Stimulated activated CD4-positive, alpha-beta T cell treated with anti-CD3 and anti-CD28 coated beads, Interleukin-1b, Interleukin-23, amount 100 ng/mL, for 1 hour (primary cell): ENCODE measurements at places on chromosomes 16 and 17.
A peak's percentile ranks its signal among the peaks of the same experiment; 100 is the strongest.

DNA sequence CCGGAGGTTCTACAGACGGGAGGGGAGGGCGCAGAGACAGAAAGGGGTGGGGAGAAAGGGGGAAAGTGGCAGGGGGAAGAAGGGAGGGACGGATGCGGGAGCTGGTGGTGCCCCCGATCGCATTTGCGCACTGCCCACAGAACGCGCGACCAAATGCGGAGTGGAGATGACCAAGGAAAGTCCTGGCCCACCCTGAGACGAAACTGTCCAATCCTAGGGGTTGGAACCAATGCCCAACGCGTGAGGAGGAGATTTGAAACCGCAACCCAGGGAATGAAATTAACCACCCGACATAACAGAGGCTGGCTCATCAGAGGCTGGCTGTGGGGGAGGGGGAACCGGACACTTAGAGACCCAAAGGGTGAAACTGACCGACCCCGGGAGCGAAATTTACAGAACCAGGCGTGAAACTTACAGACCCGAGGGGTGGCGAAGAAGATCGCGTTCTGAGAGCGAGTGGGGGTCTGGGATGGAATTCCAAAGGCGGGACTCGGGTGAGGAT lies 1.4 kb downstream of the HES7 start:
- no peak for DNase-seq

DNA sequence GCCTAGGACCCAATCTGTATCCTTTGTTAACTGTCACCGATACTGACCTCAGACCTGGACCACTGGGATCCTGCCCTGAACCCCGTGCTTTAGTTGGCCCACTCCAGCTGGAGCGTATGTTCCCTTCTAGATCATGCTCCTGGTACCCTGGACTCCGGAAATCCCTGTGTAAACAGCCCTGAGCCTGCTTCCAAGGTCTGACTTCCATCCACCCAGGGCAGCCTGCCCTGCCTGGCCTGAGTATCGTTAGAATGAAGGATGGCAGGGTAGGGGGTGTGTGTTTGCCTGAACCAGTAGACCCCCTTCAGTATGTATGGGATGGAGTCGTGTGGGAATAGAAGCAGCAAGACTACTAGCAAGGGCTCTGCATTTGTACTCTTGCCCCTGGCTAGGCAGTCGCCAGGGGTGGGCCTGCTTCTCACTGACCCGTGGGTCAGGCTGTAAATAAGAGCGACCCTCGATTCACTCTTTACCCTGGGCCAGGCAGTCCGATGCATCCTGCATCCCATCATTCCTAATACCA lies 691 bp upstream of the TMEM98 start:
- no peak for DNase-seq

- no peak for DNase-seq
Measured at GRCh38 chr17:22718689-22719088, 1026.4 kb downstream of the KCNJ18 start.

DNA sequence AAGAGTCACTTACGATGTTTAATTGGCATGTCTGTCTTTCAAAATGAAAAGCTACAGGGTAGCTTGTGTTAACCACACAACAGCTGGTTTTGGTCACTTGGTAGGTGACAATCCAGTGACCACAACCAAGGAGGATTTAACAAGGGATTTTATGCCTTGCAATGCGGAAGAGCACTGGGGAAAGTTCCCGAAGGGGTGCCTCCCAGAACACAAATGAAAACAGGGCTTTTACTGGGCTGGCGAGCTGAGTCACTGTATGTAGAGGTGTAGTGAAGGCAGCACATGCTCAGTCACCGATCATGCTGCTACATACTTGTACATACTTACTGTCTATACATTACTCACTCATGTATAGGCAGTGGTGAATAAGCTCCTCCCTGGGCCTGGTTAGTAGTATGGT lies 483.5 kb downstream of the CDH13 start:
- no peak for DNase-seq

GRCh38 chr16:79836144-79836543 lies 235.6 kb upstream of the MAF start:
- no peak for DNase-seq

DNA sequence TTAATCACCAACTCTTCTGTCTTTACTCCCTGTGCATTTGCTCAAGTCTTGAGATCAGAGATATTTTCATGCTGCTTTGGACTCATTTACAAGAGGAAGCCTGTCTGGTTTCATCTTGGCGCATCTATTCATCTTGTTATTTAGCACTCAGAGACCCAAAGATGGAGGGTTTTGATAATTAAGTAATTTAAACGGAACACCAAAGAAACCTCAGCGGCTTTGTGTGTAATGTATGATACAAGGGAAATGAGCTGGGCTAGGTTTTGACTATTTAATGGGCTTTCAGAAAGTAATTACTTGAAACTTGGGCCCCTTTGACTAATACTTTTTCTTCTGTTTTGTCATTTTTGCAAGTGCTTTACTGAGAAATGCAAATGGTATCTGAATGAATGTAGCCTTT lies 66.2 kb upstream of the CACNG3 start:
- DNase-seq, result no peak

DNA sequence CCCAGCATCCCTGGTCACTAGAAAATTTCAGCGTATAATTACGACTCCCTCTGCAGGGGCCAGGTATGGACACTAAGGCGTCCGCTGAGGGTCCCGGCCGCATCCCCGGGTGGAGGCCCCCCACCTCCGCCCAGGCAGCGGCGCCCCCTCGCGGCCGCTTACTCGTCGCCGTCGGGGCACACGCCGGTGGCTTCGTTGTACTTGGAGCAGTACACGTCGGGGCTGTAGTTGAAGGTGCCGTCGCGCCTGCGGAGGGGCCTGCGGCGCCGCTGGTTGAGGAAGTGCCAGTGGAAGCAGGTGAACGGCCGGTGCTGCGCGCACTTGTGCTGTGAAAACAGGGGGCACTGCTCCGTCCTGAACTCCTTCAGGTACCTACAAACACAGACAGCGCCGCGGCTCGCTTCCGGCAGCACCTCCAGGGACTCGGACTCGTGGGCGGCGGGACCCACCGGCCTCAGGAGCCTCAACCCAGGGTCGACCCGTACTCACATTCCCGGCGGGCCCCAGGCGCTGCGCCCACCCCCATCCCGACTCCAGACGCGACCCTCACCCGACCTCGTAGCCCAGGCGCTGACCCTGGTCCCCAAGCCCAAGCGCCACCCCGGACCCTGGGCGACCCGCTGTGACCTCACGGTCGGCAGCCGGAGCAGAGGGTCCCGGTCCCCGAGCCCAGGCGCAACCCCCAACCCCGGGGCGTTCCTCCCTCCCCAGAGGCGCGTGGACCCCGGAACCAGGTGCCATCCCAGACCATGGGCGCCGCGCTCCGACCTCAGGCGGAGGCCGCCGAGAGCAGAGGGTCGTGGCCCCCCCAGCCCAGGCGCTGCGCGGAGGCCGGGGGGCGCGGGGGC lies 596 bp downstream of the UNKL start:
- DNase-seq, result peak; percentile 37

DNA sequence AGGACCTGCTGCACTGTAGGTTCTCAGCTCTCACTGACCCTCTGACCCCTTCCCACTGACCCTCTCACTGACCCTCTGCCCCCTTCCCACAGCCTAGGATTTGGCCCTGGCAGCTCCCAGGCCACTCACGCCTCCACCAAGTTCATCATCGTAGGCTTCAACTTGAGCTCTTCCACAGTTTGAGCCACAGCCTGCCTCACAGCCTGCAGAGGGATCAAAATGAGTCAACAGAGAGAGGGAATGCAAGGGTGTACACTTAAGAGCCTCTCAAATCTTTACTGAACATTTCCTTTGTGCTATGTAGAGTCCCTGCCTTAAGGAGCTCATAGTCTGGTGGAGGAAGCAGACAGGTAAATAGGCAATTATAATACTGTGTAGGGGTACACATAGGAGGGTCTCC lies 12.1 kb downstream of the HEATR9 start:
- no peak for DNase-seq

- DNase-seq, result no peak
Measured at GRCh38 chr16:86577314-86577971, 906 bp upstream of the FOXL1 start.

GRCh38 chr16:15605839-15606517 lies 37.0 kb downstream of the MARF1 start:
- DNase-seq, result no peak

- DNase-seq, result no peak
Measured at GRCh38 chr16:13873835-13874438, 46.0 kb upstream of the ERCC4 start.

- DNase-seq, result no peak
Measured at GRCh38 chr17:13030459-13031300, 12.9 kb upstream of the ELAC2 start.

GRCh38 chr16:82262244-82262643 lies 92.2 kb upstream of the MPHOSPH6 start:
- no peak for DNase-seq

- DNase-seq, result no peak
Measured at GRCh38 chr17:8430966-8431365, 4.7 kb upstream of the NDEL1 start.

DNA sequence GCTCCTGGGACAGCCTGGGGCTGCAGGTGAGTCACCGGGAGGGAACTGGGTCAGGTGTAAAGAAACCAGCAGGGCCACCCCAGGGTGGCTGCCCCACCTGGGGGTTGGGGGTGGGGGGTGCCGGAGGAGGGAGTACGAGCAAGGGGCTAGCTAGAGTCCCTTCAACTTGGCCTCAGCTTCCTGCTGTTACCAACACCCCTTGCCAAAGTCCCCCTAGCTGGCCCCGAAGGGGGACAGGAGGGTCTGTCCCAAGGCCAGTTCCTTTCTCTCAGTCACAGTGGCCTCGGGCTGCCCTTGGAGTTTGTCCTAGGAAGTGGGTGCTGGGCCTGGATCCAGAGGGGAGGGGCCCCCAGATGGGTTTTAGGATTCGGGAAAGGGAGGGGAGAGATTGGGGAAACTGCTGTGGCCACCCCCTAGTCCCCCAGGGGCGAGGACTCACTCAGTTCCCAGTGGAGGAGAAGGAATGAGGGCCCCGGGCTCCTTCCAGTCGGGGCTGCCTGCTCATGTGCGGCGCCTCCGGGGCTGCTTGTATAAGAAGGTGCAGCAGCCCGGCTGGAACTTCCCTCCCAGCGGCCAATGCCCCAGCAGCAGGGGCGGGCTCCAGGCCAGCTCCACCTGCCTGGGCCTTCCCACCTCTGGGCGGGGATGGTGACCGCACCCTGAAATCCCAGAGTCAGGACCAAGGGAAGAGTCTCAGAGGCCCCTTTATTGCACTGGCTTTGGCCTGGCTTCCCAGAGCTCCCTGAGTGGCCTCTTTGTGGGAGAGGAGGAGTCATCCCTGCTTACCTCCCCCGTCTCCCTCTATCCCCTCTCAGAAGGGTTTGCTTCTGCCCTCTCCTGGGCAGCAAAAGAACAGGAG lies 7.3 kb downstream of the ARHGAP27 start:
- DNase-seq, result no peak

DNA sequence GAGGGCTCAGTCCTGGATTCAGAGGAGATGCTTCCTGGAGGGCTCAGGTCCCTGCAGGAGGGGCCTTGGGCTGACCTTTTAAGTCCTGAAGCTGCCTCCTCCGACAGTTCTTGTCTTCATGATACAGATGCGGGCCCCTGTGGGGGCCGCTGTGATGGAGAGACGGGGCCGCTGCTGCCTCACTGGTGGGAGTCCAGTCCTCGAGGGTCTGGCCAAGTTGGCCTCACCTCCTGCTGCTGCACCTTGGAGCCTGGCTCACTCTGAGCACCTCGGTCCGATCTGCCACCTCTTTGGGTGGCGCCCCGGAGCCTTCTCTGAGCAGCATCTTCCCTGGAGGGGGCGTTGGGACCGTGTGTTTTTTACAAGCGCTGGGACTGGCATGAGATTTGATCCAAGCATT lies 79.1 kb downstream of the KLHDC4 start:
- no peak for DNase-seq

DNA sequence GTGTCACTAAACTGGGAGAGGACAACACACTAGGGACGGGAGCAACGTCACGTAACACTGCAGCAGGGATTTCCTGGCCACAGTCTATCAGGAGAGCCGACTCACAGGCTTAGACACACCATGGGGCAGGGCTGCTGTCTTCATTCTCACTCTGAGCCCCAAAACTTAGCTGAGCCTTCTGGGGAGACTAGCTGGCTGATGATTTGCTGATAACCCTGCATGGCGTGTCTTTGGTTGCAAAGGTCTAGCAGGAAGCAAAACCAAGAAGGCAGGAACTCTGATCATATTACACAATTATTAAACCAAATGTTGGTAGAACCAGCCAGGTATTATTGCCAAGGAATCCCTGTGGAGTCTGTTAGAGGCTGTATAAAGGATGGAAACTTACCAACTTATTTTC lies 345.0 kb downstream of the SLC39A11 start:
- no peak for DNase-seq

DNA sequence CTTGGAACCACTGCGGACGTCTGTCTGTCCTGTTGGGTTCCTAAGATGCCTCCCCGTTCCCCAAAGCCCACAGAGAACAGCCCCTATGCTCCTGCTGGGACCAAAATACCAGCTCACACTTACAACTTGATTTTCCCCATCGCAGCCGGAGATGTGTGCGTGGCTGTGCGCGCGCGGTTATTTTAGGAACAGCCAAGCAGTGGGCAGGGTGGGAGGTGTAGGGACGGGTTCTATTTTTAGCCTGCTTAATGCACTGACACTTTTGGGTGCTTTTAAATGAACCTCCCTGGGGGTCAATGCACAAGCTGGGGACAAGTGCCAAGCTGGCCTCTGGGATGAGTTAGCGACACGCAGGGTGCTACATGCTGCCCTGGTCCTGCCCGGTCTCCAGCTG lies 74.1 kb downstream of the KLHDC4 start:
- DNase-seq, result no peak

DNA sequence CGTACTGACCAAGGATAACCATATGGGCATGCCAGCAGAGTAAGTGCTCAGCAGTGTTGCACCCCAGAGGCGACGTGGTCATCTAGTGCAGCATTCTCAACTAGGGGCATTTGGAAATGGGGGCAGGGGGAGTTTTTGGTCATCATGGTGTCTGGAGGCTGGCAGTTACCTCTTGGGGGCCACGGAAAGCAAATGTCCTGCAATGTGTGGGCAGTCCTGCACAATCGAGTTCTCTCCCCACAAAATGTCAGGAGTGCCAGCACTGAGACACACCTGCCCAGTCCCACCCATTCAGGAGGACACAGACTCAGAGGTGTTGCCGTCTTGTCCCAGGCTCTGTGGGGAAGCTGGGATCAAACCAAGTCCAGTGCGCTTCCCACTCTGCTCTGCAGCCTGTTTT lies 3.0 kb downstream of the RASL10B start:
- no peak for DNase-seq

DNA sequence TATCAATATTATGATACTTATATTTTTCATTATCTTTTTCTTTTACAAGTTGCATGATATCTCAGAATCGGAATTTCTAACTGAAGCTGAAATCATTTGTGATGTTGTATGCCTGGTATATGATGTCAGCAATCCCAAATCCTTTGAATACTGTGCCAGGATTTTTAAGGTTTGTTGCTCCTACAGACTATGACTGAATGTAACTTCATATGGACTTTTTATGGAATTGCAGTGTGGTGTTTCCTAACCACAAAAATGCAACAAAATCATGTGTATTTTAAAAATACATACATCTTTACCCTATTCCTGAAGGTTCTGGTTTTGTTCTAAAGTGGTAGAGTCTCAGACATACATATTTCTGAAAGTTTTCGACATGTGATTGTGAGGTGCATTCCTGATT lies 58.8 kb upstream of the RHBDL3 start:
- no peak for DNase-seq

- no peak for DNase-seq
Measured at GRCh38 chr17:67818110-67819002, 6.9 kb upstream of the BPTF start.

GRCh38 chr17:71057448-71057847 lies 888.1 kb downstream of the KCNJ2 start:
- DNase-seq, result no peak

GRCh38 chr16:89828870-89829629 lies 775 bp downstream of the SPIRE2 start:
- no peak for DNase-seq

GRCh38 chr17:81027591-81028505 lies 7.1 kb upstream of the BAIAP2 start:
- no peak for DNase-seq

GRCh38 chr16:19085679-19086200 lies 18.3 kb downstream of the COQ7 start:
- DNase-seq, result no peak
